Stimulated activated CD8-positive, alpha-beta memory T cell treated with anti-CD3 and anti-CD28 coated beads, Interleukin-15, amount 100 ng/mL, for 4 hours (primary cell): ENCODE measurements at places on chromosomes 7 and 10.

DNA sequence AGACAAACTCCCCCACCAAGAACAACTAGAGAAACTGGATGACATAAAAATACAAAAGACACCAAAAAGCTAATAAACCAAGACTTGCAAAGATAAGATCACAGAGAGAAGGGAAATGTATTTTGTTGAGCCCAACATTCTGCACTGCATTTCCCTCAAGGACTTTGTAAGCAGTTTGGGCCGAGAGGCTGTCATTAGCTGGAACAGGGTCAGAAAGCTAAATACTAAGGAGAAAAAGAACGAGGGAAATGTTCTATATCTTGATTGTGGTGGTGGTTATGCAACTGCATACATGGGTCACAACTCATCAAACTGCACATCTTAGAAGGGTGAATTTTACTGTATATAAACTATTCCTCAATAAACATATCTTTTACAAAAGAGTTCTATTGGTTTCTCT lies 315.0 kb downstream of the IPMK start:
- no peak for DNase-seq

GRCh38 chr7:572416-573268 lies 53.0 kb upstream of the PDGFA start:
- DNase-seq, result no peak

GRCh38 chr7:6012355-6013104 lies 3.5 kb downstream of the AIMP2 start:
- DNase-seq, result no peak

DNA sequence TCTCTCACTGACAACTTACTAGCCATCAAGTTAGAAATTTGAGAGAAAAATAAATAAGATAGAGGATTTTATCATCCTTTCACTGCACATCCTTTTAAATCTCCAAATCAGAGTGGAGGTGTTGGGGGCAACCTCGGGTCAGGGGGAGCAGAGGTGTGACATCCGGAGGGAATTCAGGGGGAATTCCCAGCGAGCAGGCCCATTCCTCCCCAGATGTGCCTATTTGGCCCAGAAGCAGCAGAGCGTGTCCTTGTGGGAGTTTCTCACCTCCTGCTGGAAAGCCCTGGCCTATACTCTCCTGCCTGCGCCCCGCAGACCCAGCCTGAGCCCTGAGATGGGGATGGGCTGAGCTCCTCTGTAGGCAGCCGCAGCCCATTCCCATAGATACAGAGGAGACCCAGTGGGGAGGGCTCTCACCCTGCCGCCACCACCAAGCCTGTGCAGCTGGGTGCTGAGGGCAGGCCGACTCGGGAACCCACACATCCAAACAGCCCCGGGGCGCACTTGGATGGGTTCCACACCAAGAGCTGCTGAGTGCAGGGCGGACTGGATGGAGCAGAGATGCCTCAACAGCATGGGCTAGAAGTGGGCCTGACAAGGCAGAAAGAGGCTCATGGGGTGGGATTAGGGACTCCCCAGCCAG lies 124.5 kb downstream of the CXCL12 start:
- no peak for DNase-seq

DNA sequence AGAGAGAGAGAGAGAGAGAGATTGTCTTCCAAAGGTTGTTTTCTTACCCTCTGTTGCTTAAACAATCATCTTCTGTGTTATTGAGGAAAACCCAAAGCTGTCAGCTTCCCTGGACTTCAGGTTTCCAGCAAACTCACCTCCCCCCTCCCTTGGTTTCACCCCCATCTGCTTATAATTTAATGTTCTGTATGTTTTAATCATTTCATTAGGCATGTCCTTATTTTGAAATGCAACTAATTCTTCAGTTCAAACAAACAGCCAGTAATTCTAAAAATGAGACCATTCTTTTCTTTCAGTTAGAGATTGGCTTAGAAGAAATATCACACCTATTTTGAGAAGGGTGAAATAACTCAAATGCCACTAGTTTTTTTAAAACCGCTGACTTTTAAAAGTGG lies 102.9 kb downstream of the FAM204A start:
- DNase-seq, result no peak

GRCh38 chr10:12022580-12023257 lies 19.9 kb downstream of the UPF2 start:
- DNase-seq, result no peak

- no peak for DNase-seq
Measured at GRCh38 chr10:132303361-132304115, 4.2 kb downstream of the STK32C start.

DNA sequence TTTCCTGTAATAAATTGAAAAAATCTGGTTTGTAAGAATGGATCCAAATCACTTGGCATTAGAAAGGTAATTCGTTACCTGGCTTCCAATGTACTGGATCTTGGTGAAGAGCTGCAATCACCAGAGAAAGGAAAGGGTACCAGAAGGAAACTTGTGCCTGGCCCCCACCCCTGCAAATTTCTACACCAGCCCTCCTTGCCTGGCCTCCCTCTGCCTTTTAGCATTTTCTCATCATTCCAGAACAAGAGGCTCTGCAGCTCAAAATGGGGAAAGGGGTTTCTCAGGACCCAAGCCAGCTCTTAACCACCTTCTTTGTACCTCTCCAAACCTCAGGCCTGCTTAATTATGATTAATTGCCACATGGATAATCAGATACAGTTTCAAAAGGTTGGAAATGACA lies 612.8 kb upstream of the MGMT start:
- DNase-seq, result no peak

DNA sequence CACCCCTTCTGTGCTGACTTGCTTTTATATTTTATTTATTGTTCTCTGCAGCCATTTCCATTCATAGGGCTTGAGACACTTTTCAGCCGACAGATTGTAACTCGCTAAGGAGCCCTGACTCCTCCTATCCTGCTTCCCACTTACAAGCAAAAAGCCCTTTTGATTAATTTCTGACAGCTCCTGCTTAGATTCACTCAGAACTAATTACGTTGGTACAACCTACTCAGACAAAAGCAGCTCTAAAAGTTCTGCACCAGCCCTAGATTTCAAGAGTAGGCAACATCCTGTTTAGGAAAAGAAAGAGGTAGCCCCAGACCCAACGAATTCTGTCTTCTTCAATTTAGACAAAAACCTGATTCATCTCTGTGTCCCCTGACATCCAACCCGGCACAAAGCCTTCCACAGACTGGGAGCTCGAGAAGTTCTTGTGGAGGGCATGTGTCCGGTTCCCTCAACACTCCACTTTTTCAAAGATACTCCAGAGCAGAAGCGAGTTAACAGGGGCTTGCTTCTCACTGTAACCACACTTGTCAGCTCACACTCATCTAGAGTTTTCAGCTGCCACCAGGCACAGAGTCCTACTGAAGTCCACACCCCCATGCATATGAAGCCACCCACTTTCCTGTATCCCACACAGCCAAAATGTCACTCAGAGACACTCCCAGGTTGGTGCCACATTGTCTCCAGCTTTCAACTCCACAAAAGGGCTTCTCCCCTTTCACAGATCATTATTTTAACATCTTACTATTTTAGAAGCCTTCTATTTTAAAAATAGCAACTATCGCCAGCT lies 113.6 kb upstream of the NFE2L3 start:
- DNase-seq, result no peak

DNA sequence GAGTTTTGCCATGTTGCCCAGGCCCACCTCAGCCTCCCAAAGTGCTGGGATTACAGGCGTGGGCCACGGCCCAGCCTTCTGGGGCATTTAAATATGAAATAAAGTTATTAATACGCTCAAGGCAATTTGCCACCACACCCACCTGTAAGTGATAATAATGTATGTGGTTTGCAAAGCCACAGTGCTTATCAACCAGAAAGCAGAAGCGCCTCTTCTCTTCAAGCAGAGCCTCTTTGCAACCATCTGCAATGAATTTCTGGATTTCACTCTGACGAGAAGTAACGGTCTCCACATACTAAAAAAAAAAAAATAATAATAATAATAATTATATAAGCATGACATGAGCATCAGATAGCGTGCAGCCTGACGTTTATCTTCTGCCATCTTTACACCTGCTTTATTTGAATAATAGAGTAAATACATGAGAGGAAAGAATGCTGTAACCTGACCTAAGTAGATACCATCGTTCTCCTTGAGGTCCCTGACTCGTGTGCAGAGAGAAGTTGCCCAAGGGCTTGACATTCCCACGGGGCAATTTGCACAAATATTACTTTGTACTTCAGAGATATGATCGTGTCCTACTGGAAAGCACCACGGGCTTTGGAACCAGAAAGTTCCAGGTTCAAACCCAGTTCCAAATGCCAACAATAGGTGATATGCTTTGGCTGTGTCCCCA lies 34.0 kb downstream of the BRI3 start:
- DNase-seq, result no peak

- no peak for DNase-seq
Measured at GRCh38 chr10:31020209-31020608, 11.5 kb downstream of the ZNF438 start.

DNA sequence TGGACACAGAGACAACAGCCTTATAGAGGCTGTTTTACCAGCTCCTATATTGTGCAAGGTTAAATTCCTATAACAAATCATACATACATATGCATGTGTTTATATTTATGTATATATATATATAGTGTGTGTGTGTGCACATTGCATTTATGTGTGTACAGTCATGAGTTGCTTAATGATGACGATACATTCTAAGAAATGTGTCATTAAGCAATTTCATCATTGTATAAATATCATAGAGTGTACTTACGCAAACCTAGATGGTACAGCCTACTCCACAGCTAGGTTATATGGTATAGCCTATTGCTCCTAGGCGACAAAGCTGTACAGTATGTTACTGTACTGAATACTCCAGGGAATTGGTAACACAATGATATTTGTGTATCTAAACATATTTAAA lies 30.1 kb upstream of the TNKS2 start:
- DNase-seq, result no peak

DNA sequence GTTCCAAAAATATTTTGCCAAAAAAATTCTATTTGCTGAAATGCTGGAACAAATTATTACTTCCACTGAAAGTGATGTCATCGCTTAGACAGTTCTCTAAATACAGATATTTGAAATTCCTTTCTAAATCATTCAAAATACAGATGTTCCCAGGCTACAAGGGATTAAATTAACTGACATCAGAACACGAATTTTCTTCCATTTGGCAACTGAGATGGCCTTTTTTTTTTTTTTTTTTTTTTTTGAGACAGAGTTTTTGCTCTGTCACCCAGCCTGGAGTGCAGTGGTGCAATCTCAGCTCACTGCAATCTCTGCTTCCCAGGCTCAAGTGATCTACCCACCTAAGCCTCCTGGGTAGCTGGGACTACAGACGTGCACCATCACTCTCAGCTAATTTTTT lies 57.0 kb downstream of the P4HA1 start:
- DNase-seq, result no peak

DNA sequence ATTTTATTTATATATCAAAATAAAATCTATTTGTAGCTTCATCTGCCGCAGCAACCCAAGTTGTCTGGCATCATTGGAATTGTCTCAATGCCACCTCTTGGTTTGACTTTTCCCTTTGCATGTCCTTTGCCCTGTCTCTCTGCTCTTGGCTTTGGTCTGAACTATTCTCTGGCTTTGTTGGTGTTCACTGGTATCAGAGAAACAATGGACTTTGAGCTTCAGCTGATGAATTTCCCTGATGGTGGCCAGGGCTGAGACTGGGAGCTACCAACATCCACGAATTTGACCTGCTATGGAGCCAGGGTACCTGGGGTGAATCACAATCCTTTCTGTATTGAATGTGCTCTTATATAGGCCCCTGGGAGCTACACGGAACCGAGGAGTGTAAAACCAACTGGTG lies 311.7 kb upstream of the KIAA1217 start:
- no peak for DNase-seq
